ENCODE measurements at places on chromosomes 6 and 20.

DNA sequence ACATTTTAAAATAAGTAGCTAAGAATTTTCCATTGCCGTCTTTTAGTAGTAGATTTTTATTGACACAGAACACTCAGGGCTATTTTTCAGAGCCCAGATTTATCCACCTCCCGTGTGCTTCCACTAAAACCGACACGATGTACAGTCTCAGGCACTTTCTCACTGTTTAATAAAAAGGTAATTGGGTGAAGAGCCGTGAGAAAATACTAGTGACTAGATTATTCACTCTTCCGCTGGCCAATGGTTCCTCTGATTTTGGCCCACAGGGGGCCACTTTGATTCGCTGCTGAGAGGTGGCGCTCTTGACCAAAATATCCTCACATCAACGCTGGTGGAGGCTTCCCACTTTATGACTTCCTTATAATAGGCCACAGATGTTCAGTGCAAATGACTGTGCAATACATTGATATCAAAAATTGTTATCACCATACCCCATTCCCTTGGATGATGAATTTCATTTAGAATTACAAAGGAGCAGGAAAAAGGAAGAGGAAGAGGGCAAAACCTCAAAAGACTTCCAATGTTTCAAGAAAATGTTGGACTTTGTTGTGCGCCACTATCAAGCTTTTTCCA lies 12.3 kb upstream of the HDDC2 start:
- DNase-seq, result peak; percentile 54

DNA sequence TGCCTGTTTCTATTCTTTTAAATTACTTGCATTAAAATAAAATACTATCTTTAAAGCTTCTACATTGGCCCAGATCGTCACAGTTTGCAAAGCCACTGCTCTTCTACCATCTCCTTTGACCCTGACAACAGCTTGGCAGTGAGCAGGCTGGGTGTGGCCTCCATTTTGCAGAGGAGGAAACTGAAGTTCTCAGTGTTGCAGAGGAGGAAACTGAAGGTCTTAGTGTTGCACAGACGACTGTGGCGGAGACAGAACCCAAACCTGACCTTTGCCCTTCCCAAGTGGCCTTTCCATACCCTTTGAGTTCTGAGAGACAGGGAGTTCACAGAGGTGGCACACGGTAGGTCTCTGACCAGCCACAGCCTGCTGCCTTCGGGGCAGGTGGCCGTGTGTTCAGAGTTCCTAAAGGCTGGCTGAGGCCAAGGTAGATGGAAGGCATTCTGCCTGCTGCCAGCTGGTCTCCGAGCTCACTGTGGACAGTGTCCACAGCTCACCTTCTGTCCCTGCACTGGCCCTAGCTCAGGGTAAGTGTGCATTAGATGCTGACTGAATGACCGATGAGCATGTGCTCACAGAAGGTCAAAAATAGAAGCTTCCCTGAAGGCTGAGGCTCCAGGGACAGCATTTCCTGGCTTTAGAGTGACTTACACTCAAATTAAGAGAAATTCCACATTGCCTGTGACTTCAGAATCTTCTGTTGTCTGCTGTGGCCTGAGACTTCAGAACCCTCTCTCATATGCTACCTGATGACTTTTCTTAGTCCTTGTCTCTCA lies 113.5 kb upstream of the SLC24A3 start:
- DNase-seq, result no peak

GRCh38 chr6:34273242-34273805 lies 24.5 kb upstream of the SMIM29 start:
- DNase-seq, result no peak

DNA sequence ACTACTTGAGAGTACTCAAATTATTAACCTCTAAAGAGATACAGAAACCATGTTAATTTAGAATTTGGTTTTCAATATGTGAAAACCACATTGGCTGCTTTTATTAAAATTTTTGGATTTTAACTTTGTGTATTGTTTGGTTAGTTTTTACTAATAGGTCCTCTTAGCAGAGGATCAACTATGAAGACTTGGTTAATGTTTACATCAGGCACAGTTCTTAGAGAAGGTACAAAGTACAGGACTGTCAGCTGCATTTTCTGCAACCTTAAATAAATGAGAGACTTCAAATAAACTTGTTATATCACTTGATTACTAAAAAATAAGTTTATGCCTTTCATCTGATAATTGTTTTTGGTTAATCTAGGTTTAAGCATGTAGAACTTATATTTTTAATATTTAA lies 89.1 kb downstream of the PHF3 start:
- DNase-seq, result no peak

- DNase-seq, result peak; percentile 69
Measured at GRCh38 chr20:45933266-45934045, 1.0 kb upstream of the PCIF1 start.

GRCh38 chr6:139135578-139136545 lies 982 bp downstream of the HECA start:
- peak; percentile 29 for DNase-seq

DNA sequence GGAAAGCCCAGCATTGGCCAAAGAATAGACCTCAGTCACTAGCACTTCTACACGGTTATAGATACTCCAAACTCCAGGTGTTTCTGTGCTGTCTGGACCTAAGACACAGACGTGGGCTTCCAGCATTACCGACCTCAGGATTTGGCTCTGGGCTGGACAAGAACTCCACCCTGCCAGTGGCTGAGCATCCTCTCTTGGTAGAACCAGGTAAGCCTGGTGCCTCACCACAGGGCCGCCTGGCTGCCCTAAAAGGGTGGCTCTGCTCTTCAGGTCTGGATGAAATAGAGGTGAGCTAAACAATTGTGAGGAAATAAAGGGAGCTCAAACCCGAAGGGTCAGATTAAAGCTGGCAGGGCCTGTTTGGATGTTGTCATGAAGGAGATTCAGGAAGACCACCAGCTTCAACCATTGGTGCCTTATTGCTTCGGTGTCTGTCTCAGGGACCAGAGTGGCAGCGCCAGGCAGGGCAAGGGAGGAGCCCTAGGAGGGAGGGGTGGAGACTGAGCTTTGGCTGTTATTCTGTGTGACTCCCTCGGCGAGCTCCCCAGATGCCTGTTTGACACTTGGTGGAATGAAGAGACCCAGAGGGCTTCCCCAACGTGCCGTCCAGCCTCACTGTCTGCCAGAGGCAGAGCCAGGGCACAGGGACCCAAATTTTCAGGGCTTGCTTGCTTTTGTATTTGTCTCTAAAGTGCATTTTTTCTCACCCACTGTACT lies 8.6 kb downstream of the SYNDIG1 start:
- DNase-seq, result no peak

DNA sequence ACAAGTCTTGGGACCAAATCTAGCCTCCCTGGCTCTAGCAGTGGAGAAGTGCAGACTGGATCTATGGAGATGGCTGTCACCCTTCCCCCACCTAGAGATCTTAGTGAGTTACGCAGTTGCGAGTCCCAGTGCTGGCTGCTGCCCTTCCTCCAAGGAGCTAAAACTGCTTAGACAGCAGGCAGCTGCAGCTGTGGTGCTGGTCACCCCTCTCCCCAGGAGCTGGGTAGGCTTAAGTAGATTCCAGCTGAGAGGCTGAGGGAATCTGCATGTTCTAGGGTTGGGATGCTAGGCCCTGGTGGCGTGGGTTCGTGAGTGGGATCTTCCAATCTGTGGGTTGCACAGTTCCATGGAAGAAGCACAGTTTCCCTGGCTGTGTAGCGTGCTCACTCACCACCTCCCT lies 120.2 kb downstream of the SLC35B3 start:
- DNase-seq, result no peak

GRCh38 chr6:78538002-78538401 lies 329.3 kb upstream of the IRAK1BP1 start:
- DNase-seq, result no peak

GRCh38 chr6:64724091-64724490 lies 982.9 kb downstream of the EYS start:
- DNase-seq, result no peak

GRCh38 chr20:14454296-14454695 lies 116.9 kb upstream of the FLRT3 start:
- DNase-seq, result no peak

- no peak for DNase-seq
Measured at GRCh38 chr6:90000864-90001731, 106.8 kb downstream of the GJA10 start.

DNA sequence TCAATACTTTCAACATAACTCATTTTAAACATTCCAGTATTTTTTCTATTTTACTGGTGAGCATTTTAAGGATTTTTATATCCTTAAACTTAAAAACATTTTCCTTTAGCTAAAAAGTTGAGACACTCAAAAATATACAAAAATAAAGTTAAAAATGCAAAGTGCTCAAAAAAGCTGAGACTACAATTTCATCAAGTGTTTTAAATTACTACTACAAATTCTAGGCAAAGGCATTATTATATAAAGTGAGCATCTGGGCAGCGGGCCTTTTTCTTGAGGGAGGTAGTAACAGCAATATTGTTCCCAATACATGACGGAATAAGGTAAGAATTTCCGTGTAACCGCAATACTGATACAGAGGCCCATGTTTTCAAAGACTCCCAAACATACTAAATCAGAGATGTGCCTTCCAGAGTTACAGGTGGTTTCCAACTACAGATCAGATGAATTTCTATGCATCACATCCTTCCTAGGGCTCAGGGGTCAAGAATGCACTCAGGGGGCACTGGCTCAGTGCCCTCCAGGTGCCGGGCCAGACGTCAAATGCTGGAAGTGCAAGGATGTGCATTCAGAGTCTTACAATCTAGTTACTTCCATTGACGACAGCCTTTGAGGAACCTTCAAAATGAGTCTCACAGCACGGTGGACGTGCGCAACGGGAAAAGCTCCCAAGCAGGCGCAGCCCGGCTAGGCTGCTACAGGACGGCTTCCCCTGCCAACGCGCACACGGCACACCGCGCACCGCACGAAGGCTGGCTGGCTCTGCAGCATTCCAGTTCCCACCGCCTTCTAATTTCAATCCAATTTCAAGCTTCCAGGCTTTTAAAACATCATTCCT lies 1.7 kb downstream of the PHF10 start:
- no peak for DNase-seq

- DNase-seq, result peak; percentile 8
Measured at GRCh38 chr6:130366107-130367005, 539 bp downstream of the TMEM200A start.

- no peak for DNase-seq
Measured at GRCh38 chr6:148370176-148370575, 27.5 kb downstream of the SASH1 start.

- no peak for DNase-seq
Measured at GRCh38 chr20:20492521-20493332, 124.8 kb downstream of the INSM1 start.

DNA sequence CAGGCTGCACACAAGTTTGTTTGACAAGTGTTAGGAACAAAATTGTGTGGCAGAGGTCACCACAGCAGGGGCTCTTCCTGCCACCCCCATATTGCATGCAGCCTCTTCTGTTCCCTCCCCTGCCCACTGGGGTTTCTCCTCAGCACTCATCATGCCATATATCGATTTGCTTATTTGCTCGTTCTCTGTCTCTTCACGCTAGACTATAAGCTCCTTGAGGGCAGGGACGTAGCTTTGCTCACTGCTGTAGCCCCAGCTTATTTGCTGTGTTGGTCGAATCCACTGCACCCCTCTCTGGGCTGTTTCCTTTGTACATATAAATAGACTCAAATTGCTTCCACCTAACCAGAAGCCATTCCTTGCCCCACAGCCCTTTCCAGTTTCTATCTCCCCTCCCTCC lies 19.6 kb downstream of the MAS1 start:
- DNase-seq, result no peak

DNA sequence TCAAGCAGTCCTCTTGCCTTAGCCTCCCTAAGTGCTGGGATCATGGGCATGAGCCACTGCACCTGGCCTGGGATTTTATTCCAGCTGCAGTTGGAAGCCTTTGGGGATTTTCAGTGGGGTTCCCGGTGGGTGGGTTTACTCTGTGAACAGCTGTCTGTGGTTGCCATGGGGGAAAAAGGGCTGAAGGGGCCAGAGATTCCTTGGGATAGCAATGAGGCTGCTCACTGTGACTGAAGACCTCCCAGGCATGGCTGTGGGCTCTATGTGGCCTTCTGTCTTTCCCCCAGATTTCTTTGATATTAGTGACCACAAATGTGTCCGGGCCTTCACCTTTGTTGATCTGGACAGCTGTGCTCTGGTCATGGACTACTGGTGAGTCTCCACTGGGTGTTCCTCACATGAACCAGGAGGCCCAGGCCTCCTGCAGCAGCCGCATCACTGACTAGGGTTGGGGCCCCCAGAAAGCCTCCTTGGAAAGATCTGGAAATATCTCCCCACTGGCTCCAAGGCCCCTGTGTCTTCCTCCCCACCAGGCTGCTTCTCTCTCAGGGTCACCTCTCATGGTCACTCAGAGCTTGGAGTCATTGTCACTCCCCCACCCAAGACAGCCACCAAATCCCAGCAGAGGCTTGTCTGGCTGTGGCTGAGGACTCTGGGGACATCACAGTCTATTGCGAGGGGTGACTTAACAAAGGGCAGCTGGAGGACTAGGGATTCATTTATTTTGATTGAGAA lies 33.4 kb downstream of the EFCAB8 start:
- DNase-seq, result no peak

- no peak for DNase-seq
Measured at GRCh38 chr20:46154305-46154704, 36.2 kb downstream of the CD40 start.

DNA sequence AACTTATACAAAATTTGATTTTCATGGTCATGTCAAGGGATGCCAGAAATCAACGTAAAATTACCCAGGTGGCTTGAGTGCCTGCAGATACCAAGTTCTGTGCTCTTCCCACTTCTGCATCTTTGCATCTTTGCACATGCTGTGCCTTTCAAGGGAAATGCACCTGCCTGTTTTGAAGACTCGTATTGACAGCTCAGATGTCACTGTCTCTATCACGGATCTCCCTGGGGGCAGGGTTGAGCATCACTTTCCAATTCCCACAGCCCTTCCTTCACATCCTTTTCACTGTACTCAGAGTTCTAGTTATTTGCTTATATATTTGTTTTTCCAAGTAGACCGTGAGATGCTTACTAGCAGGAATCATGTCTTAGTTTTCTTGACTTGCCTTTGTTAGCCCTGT lies 274.2 kb downstream of the CDH26 start:
- no peak for DNase-seq

DNA sequence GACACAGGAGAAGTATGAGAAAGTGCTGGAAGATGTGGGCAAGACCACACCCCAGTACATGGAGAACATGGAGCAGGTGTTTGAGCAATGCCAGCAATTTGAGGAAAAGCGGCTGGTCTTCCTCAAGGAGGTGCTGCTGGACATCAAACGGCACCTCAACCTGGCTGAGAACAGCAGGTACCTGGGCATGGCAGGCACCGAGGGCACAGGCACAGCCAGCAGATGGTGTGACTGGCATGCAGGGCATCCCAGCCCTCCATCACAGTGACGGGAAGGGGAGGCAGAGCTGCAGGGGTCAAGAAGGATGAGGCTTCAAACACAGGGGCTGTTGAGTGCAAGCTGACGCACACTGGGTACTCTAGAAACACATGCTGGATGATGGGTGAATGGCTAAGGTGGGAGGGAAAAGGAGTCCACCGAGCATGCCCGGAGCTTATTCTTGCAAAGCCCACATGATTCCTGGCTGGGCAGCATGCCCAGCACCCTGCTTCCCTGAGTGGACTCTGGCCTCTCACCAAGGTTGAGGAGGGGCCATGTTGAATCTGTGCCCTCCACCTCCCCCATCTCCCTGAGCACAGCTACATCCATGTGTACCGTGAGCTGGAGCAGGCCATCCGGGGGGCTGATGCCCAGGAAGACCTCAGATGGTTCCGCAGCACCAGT lies 26.3 kb downstream of the SPDEF start:
- DNase-seq, result no peak

All from gastrocnemius medialis (tissue), 4 donors.